ENCODE measurements at places on chromosomes 13 and 19.

GRCh38 chr13:29484236-29484635 lies 111.3 kb downstream of the SLC7A1 start:
- no peak for DNase-seq

GRCh38 chr13:94182185-94182761 lies 297.2 kb downstream of the DCT start:
- no peak for DNase-seq

DNA sequence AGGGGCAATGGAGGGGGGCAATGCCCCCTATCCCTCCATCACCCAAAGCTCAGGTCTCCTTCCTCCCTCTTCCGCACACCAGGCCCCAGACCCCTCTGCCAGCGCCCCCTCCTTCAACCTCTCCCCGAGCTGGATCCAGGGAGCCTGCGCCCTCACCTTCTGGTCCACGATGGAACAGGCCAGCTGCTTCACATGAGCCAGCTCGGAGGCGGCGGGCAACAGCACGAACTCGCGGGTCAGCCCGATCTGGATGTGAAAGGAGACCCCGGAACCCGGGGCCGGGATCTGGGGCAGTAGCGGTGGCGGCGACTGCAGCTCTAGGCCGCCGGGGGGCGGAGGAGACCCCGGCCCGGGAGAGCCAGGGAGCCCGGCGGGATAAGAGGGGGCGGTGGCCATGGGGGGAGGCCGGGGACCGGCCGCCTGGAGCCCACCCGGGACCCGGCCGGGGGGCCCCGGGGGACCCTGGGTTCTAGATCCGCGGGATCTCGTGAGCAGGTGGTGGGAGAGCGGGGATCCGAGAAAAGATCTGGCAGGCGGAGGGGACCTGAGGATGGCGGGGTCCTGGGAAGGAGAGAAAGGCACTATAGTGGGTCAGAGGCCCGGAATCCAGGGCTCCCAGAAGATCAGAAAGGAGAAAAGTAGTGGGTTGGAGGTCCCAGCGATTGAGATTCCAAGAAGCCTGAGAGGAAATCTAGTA lies 791 bp downstream of the PRKD2 start:
- DNase-seq: peak; percentile 37

DNA sequence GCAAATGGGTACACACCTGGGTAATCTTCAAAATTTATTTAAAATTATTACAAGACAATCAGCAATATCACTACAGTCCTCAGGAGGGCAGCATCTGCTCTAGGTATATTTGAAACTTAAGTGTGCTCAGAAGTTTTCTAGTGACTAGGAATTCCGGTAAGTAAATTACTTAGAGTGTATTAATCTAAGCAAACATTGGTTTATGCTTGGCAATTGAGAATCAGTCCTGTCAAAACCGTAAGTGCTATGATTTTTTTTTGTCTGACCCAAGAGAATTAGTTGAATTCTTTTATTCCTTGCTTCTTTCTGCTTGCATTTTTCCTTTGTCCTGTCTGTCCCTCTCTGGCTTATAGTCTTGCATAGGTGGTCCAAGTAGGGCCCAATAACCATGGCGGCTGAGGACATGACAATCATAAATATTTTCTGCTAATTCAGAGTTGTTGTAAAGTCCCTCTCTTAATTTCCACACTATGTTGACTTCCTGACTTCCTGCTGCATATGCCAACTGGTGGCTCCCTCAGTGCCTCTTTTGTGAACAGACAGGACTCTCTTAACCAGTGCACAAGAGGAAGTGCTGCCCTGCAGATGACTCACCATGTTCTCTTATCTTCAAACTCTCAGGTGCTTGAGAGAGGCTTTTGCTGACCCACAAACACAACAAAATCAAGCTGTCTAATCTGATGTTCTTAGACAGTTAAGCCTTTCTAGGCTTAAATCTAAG lies 82.2 kb downstream of the SLAIN1 start:
- peak; percentile 7 for DNase-seq

DNA sequence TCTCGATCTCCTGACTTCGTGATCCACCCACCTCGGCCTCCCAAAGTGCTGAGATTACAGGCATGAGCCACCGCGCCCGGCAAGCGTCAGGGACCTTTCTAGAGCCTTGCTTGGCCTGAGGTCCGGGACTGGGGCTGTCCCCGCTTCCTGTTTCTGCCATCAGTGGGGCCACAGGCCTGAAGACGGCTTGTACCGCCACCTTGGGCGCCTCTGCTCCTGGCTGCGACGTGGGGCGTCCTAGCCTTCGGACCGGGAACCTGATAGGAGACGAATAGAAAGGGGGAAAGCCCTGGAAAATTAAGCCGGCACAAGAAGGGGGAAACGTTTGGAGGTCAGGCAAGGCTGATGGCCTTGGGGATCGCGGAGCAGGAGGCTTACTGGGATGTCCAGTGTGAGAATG lies 35.1 kb downstream of the RNF6 start:
- no peak for DNase-seq

- DNase-seq: no peak
These were observed 21.0 kb upstream of the GRWD1 start for GRCh38 chr19:48424694-48425219.

- no peak for DNase-seq
These were observed 396.6 kb upstream of the SPRY2 start for GRCh38 chr13:80737513-80737912.

DNA sequence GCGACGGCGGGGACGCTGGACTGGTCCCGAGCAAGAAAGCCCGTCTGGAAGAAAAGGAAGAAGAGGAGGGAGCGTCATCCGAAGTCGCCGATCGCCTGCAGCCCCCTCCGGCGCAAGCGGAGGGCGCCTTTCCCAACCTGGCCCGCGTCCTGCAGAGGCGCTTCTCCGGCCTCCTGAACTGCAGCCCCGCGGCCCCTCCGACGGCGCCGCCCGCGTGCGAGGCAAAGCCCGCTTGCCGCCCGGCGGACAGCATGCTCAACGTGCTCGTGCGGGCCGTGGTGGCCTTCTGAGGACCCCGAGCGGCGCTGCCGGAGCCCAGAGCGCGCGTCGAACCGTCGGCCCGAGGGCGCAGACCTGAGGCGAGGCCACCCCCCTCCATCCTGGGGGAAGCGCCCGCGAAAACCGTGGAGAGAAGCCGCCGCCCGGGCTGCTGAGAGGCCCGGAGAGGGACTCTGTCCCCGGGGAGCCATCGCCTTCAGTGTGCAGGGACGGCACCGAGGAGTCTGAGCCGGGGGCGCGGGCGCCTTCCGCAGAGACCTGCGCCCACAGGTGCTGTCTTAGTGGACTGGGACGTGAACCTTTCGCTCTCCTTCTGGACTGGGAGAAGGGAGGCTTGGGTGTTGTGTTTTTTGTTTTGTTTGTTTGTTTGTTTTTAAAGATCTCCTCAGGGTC lies 3.5 kb downstream of the IER2 start:
- peak; percentile 35 for DNase-seq

- no peak for DNase-seq
These were observed 74.5 kb upstream of the NBEA start for GRCh38 chr13:34867590-34867989.

DNA sequence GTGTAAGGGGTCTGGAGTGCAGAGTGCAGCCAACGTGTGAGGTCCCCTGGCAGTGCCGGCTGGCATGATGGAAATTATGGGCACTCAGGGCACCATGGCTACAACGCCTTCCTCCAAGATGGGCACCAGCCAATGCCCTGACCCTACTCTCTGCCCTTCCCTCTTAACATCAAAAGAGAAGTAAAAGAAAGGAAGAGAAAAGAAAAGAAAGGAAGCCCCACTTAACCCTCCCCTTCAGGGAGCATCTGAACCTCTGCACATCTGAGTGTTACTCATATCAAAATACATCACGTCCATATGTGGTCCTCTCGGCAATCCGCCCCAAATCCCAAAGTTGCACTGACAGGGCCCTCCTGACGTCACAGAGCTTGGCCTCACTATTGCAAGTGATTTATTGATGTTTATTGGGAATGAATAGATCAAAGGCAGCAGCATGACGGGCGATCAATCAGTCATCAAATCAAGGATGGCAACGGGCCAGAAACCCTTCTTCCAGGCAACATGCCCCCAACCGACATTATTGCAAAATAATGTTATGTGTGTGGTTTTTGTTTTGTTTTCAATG lies 1.3 kb downstream of the TSHZ3 start:
- DNase-seq: no peak

- DNase-seq: no peak
These were observed 553.4 kb upstream of the KLF12 start for GRCh38 chr13:74687442-74688182.

- no peak for DNase-seq
These were observed 6.2 kb downstream of the EFNA2 start for GRCh38 chr19:1291761-1292418.

- DNase-seq: no peak
These were observed 13.9 kb upstream of the PAK4 start for GRCh38 chr19:39111593-39112199.

DNA sequence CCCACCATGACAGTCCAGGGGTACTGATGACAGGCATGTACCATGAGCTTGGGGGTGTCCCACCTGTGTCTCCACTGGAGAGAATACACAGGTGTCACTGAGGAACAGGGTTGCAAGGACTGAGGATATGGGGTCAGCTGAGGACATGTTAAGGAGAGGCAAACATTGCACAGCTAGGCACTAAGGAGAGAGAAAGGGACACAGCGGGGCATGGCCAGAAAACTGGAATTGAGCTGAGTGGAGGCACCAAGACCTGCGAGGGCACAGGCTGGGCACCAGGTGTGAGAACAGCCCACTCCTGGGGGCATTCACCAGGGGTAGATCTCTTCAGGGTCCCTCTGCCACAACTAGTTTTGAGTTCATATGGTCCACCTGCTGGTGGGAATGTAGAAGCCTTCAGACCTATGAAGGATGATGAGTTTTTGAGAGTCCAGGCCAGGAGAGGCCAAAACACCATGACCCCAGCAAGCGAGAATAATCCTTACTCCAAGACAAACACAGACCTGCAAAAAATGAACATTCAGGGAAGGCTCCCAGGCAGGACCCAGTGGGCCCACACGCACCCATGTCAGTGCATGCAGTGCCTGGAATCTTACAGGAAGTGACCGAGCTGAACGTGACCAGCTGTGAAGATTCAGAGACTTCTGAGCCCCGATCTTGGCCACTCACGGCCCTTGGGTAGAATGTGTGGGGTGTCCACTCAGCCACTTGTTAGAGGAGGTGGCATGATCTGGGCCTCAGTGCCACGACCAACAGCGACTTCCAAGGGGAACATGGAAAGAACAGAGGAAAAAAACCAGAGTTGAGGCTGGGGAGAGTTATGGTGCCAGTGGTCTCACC lies 1.4 kb upstream of the ZNF584 start:
- DNase-seq: no peak

- peak; percentile 55 for DNase-seq
These were observed at the start of gene KEAP1 for GRCh38 chr19:10503002-10503789. TSS of gene KEAP1 (minus strand) at chr19:10503356. CDS start at chr19:10500033, 3,323 bp downstream.

DNA sequence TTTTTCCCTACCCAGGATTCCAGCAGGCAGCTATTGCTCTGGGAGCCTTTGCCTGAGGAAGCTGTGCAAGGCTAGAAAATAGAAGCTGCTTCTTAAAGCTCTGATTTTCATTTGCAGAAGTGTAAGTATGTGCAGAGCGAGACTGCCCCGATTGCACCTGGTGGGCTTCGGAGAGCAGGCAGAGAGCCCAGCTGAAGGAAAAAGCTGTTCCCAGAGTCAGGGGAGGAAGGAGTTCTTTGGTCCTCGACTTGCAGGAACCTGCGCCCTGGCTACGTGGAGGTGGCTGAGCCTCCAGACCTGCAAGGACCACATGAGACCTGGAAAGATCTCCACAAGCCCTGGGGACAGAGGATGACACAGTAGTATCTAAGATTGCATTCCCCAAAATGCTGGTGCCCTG lies 235.0 kb upstream of the ARGLU1 start:
- DNase-seq: no peak

DNA sequence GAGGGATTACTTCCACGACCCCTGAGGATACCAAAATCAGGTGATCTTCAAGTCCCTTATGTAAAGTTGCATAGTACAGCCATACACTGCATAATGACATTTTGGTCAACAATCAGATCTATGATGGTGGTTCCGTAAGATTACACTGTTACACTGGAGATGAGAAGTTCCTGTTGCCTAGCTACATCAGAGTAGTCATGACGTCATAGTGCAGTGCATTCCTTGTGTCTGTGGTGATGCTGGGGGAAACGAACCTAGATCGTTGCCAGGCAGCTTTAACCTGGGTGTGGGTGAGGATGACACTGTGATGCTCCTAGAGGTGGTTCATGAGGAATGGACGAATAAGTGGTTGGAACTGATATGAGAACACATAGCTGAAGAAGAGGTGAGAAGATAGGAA lies 9.1 kb downstream of the ZNF610 start:
- no peak for DNase-seq

DNA sequence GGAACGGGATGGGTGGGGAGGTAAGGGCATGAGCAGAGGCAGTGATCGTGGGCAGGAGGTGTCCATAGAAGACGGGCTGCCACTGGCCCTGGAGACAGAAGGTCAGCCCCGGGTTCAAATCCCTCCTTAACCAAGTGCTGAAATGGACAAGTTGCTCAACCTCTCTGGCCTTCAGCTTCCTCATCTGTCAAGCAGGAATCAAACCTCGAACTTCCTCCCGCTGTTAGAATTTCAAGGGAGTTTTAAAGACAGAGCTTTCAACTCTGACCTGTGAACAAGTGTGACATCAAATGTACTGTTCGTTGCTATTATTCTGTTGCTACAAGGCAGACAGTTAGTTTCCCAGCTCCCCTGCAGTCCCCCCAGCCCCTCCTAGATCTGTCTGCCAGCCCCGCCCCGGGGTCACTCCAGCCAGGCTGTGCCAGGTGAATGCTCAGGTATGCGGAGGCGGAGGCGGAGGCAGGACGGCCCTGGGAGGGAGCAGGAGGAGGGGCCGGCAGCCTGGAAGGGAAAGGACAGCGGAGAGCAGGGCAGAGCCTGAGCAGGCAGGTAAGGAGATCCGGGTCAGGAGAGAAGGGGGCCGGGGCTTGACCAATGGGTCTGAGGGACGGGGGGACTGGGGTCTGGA lies at the start of gene EPS8L1:
Gene EPS8L1 (plus strand): TSS at position 499 of the 628 bp plus-strand sequence. CDS start 576 bp downstream, outside the sequence.
- DNase-seq: no peak

GRCh38 chr13:34513526-34513925 lies 428.5 kb upstream of the NBEA start:
- no peak for DNase-seq

DNA sequence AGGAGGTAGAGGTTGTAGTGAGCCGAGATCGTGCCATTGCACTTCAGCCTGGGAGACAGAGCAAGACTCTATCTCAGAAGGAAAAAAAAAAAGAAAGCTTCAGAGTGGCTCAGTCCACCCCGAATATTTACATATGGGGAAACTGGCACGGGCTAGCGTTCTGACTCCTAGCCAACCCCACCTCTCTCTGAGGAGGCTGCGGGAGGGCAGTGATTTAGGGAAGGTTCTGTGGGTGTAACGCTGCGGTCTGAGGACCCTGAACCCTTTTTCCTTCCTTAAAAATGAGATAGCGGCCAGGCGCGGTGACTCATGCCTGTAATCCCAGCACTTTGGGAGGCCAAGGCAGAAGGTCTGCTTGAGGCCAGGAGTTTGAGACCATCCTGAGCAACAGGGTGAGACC lies 5.0 kb downstream of the LRRC25 start:
- DNase-seq: no peak

GRCh38 chr13:74372511-74372910 lies 238.3 kb upstream of the KLF12 start:
- DNase-seq: no peak

DNA sequence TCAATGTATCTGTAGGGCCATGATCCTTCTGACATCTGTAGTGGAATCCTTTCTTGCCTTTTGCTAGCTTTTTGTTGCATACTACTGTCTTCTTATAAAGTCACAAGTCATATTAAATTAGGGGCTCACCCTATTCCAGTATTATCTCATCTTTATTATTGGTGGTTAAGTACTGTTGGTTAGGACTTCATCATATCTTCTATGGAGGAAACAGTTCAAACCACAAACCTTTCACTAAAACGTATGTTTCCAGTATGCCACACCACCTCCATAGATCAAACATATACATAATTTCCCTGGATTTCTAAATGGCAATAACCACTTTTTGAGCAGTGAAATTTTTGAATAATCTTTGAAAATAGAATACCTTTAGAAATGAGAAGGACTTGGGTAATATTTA lies 62.8 kb upstream of the PCDH9 start:
- DNase-seq: no peak

Data from stimulated activated CD4-positive, alpha-beta T cell treated with anti-CD3 and anti-CD28 coated beads, Interleukin-2, amount 100 ng/mL, for 24 hours (primary cell).